ENCODE measurements at places on chromosomes 5 and 9. TPM values are rescaled to one million over a fixed set of nuclear protein-coding genes. Genes with fewer than 3 reads are reported as not detected.

- no peaks in the 10 kb centered on the region for H3K36me3 ChIP-seq
- DNase-seq: no peak
- no peak overlapping the region for H3K27ac ChIP-seq
- no peaks in the 10 kb centered on the region for H3K4me1 ChIP-seq
Observed at GRCh38 chr5:166581826-166582225, 1709.6 kb upstream of the WWC1 start.

DNA sequence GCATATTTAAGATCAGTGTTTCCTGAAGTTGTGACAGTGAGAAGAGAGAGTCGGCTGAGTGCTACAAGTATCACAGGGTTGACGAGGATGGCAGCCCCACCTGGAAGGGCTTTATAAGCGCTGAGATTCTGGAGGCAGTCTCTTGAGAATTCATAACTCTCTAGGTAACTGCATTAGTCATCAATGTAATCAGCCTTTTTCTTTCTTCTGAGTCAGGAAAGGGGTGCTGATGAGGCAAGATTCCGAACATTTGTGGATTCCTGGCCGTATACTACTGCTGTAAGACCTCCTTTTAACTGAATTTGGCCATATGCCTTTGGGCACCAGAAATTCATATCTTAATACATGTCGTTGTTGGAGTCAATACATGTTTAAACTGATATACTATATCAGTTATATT lies 6.6 kb upstream of the RNF20 start:
- H3K27me3 ChIP-seq: peaks cover 10% of the 10 kb centered on the region
- peaks cover under 1% of the 10 kb centered on the region for H3K4me1 ChIP-seq
- no peak overlapping the region for H3K27ac ChIP-seq
- no peaks in the 10 kb centered on the region for H3K36me3 ChIP-seq

DNA sequence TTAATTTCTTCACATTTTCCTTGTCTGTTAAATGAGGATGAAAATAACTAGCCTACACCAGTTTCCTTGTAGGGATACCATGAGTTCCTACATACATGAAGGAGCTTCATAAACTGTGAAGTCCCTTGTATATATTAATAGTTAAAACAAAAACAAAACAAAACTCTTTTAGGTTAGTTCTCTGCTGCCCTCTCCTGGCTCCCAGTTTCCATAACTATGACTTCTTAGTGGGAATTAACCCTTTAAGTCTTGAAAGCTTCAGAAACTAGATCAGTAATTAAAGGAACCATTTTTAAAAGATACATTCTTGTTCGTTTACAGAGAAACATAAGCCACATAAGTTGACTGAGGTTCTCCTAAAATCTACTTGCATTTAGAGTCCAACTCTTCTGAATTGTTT lies 500.0 kb upstream of the C9orf72 start:
- H3K4me1 ChIP-seq: no peaks in the 10 kb centered on the region
- H3K27ac ChIP-seq: no peak overlapping the region
- no peak overlapping the region for H3K4me3 ChIP-seq

- peak; percentile 53 for DNase-seq
- H3K4me1 ChIP-seq: peaks cover 10% of the 10 kb centered on the region
- H3K36me3 ChIP-seq: peaks cover 9% of the 10 kb centered on the region
Observed at GRCh38 chr5:76763136-76763535, 47.2 kb downstream of the F2R start.

GRCh38 chr5:100584889-100585288 lies 49.7 kb downstream of the FAM174A start:
- H3K36me3 ChIP-seq: peaks cover 2% of the 10 kb centered on the region
- H3K4me3 ChIP-seq: no peak overlapping the region
- no peaks in the 10 kb centered on the region for H3K27me3 ChIP-seq
- DNase-seq: no peak

DNA sequence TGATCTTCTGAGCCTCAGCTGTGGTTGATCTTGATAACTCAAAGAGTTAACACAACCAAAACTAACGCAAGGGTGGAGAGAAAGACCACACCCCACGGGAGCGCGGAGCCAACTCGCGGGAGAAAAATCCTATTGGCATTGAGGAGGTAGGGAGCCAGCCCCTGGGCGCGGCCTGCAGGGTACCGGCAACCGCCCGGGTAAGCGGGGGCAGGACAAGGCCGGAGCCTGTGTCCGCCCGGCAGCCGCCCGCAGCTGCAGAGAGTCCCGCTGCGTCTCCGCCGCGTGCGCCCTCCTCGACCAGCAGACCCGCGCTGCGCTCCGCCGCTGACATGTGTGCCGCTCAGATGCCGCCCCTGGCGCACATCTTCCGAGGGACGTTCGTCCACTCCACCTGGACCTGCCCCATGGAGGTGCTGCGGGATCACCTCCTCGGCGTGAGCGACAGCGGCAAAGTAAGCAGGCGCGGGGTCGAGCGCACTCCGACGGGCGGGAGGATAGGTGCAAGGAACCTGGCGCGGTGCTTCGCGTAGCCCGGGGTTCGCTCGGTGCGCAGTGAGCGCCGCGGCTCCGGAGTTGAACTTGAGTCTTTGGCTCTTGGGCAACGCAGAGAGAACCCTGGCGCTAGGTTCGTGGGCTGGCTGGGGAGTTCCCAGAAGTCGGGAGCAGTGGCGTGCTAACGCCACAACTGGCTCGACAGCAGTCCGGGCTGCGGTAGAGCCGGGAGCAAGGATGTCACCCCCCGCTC lies at the start of gene GDA:
GDA (plus strand) TSS at position 210 of the 745 bp plus-strand sequence; CDS start at position 330, 120 bp downstream.
- no peaks in the 10 kb centered on the region for H3K4me1 ChIP-seq
- peaks cover 32% of the 10 kb centered on the region for H3K27me3 ChIP-seq
- H3K36me3 ChIP-seq: no peaks in the 10 kb centered on the region
- H3K4me3 ChIP-seq: no peak within 1 kb of the TSS

DNA sequence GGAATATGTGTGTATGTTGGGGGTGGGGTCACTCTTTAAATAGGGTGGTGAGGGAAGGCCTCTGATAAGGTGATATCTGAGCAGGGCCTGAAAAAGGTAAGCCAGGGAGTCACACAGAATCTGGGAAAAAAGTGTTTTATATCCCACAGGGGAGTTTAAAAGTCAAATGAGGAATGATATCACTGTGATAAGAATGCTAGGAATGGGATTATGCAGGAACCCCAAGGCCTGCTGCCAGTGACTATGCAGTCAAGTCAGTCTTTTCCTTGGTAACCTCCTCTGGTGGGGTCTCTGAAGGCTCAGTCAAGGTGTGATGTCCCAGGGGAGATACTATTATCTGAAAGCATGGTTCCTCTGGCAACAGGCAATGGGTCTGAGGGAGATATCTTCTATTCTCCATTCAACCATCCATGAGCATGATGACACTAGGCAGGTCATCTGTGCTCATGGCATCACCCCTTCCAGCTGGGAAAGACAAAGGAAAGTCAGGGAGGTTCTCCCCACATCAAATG lies 53.5 kb downstream of the GRIA1 start:
- no peak overlapping the region for H3K27ac ChIP-seq
- no peak for DNase-seq
- no peak overlapping the region for H3K4me3 ChIP-seq
- H3K4me1 ChIP-seq: no peaks in the 10 kb centered on the region

GRCh38 chr9:71209890-71210289 lies 88.5 kb upstream of the TRPM3 start:
- no peak overlapping the region for H3K4me3 ChIP-seq
- no peaks in the 10 kb centered on the region for H3K36me3 ChIP-seq
- H3K4me1 ChIP-seq: no peaks in the 10 kb centered on the region
- DNase-seq: no peak

- no peak overlapping the region for H3K27ac ChIP-seq
- DNase-seq: no peak
- H3K27me3 ChIP-seq: peaks cover 13% of the 10 kb centered on the region
- peaks cover 21% of the 10 kb centered on the region for H3K4me1 ChIP-seq
Observed at GRCh38 chr5:168407211-168407610, 79.1 kb upstream of the RARS1 start.

- no peaks in the 10 kb centered on the region for H3K36me3 ChIP-seq
- peaks cover 2% of the 10 kb centered on the region for H3K27me3 ChIP-seq
- no peak overlapping the region for H3K4me3 ChIP-seq
- no peak overlapping the region for H3K27ac ChIP-seq
Observed at GRCh38 chr5:127595484-127596368, 53.2 kb upstream of the CTXN3 start.

GRCh38 chr9:106069241-106069640 lies 374.9 kb downstream of the TMEM38B start:
- H3K27me3 ChIP-seq: peaks cover 2% of the 10 kb centered on the region
- H3K27ac ChIP-seq: no peak overlapping the region
- DNase-seq: no peak

DNA sequence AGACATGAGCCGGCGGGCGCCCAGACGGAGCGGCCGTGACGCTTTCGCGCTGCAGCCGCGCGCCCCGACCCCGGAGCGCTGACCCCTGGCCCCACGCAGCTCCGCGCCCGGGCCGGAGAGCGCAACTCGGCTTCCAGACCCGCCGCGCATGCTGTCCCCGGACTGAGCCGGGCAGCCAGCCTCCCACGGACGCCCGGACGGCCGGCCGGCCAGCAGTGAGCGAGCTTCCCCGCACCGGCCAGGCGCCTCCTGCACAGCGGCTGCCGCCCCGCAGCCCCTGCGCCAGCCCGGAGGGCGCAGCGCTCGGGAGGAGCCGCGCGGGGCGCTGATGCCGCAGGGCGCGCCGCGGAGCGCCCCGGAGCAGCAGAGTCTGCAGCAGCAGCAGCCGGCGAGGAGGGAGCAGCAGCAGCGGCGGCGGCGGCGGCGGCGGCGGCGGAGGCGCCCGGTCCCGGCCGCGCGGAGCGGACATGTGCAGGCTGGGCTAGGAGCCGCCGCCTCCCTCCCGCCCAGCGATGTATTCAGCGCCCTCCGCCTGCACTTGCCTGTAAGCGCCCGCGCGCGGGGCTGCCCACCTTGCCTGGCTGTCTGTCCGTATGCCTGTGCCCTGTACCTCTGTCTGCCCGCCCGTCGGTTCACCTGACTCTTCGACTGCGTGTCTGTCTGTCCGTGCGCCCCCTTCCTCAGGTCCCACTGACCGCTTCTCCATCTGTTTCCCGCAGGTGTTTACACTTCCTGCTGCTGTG lies 412 bp downstream of the FGF18 start:
- peak overlapping the region; percentile 47 for H3K4me3 ChIP-seq
- DNase-seq: peak; percentile 32
- H3K27me3 ChIP-seq: peaks cover 24% of the 10 kb centered on the region
- no peak overlapping the region for H3K27ac ChIP-seq

- no peak overlapping the region for H3K4me3 ChIP-seq
- peaks cover 13% of the 10 kb centered on the region for H3K27me3 ChIP-seq
- no peaks in the 10 kb centered on the region for H3K36me3 ChIP-seq
- H3K27ac ChIP-seq: no peak overlapping the region
- H3K4me1 ChIP-seq: no peaks in the 10 kb centered on the region
Observed at GRCh38 chr5:74493411-74493810, 147.1 kb downstream of the ENC1 start.

The GABRA1 gene
- total RNA-seq: not detected

The MAN1B1 gene
- total RNA-seq: 42.2 TPM

The TAS2R1 gene
- total RNA-seq: not detected

The SLC6A19 gene
- total RNA-seq: not detected

Data from activated CD8-positive, alpha-beta T cell treated with anti-CD3 and anti-CD28 coated beads, Interleukin-2, amount 10 ng/mL, durations not matched to agents 7 days and 5 days (primary cell).